Trophoblast cell (in vitro differentiated cells and primary cell): ENCODE measurements at places on chromosomes 5 and 9.

DNA sequence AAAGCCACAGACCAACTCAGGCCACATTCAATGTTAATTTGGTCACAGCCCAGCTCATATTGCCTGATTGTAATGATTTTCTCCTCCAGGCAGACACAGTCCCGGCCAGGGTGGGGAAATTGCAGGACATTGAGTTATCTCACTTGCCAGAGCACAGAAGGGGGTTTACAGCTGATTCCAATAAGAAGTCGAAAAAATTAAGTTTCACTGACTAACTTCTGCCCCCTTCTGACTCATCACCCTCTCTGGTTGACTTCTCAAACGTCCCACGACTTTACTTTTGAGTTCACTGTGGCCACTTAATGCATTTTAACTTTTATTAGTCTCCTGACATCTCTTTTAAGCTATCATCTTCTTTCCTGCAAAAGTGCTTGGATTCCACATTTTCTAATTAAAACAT is 321.4 kb upstream of the WWC1 start:
- H3K4me1 ChIP-seq: peaks cover 10% of the 10 kb centered on the region
- no peak for DNase-seq
- no peak overlapping the region for H3K4me3 ChIP-seq

- no peak overlapping the region for H3K27ac ChIP-seq
- H3K4me3 ChIP-seq: no peak overlapping the region
- no peaks in the 10 kb centered on the region for H3K4me1 ChIP-seq
- no peak for DNase-seq
These were observed 102.4 kb downstream of the PCSK1 start for GRCh38 chr5:96330530-96331140.

- no peaks in the 10 kb centered on the region for H3K36me3 ChIP-seq
- H3K4me3 ChIP-seq: no peak overlapping the region
- no peaks in the 10 kb centered on the region for H3K27me3 ChIP-seq
- no peak for DNase-seq
- no peaks in the 10 kb centered on the region for H3K4me1 ChIP-seq
- H3K27ac ChIP-seq: no peak overlapping the region
These were observed 230.9 kb downstream of the SLF1 start for GRCh38 chr5:94849324-94849723.

DNA sequence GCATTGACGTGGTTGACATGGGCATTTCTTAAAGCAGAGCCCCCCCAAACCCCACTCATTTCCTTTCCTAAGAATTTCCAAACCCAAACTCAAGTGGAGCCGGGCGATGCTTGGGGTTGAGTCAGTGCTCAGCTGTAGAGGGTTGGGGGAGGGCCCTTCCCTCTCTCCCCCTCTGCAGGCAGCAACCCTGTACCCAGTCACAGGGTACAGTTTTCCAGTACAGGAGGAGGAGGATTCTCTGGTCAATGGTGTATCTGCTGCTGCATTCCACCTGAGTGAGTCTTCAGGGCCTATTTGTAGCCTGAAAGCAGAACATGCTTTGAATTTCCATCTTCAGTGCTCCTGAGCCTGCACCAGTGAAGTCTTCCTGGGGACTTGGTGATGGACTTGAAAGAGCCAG is 55.8 kb downstream of the ENTREP1 start:
- DNase-seq: peak; percentile 16
- H3K27me3 ChIP-seq: no peaks in the 10 kb centered on the region
- no peaks in the 10 kb centered on the region for H3K36me3 ChIP-seq
- H3K4me3 ChIP-seq: no peak overlapping the region
- H3K4me1 ChIP-seq: peaks cover 21% of the 10 kb centered on the region
- no peak overlapping the region for H3K27ac ChIP-seq

DNA sequence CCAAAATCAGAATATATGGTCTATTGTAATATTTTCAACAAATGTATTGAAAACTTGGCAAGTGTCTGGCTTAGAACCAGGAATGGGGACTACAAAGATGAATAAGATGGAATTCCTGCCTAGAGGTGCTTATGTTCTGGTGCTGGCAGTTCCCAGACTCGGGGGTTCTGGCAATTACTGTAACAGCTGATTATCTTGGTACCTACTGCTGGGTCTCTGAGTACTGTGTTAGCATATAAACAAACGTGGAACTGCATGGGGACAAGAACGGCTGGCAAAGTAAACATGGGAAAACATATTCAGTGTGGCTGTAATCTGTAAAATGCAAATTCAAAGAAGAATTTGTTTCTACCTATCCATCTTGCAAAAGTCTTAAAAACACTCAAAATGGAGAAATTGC is 89.9 kb downstream of the SLC24A2 start:
- H3K4me1 ChIP-seq: no peaks in the 10 kb centered on the region
- no peak for DNase-seq
- no peak overlapping the region for H3K4me3 ChIP-seq
- no peak overlapping the region for H3K27ac ChIP-seq

DNA sequence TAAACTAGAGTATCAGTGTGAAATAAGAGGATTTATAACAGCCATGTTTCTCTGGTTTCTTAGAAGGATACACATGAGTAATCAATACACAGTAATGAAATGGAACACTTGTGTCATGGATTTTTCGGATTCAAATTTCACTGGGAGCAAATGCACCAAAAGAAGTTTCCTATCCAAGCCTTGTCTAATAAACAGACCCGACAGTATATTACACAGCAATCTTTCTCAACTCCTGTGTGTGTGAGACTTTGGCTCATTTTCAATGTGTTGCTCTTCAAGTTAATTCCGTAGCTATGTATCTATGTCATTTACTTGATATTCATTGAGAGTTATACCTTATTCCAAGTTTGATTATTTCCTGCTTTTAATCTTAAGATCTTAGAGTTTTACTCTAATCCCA is 930.2 kb downstream of the MAT2B start:
- H3K4me3 ChIP-seq: no peak overlapping the region
- no peak overlapping the region for H3K27ac ChIP-seq
- DNase-seq: no peak
- no peaks in the 10 kb centered on the region for H3K36me3 ChIP-seq

- H3K4me1 ChIP-seq: no peaks in the 10 kb centered on the region
- DNase-seq: no peak
- H3K27me3 ChIP-seq: no peaks in the 10 kb centered on the region
- H3K4me3 ChIP-seq: no peak overlapping the region
These were observed 311.6 kb downstream of the MSX2 start for GRCh38 chr5:175035882-175036533.

DNA sequence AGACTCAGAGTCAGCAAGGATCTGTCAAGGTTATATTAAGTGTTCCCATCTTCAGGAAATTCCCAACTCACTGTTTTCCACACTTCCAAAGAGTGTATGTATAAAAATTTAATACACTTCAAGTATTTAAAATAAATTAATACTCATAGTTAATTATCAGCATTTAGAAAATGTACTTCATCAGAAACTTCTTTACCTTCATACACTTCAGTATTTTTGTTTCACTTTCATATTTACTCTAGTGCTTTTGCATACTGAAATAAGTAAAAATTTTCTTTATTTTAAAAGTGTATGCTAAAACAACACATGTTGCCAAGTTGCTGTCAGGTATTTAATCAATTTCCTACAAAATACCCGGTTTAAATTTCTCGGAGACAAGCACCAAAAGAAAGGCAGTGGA is 16.5 kb downstream of the RICTOR start:
- H3K36me3 ChIP-seq: no peaks in the 10 kb centered on the region
- no peak overlapping the region for H3K4me3 ChIP-seq
- no peak for DNase-seq
- H3K27me3 ChIP-seq: no peaks in the 10 kb centered on the region
- H3K27ac ChIP-seq: no peak overlapping the region
- no peaks in the 10 kb centered on the region for H3K4me1 ChIP-seq
